HuH-7 (cell line): ENCODE measurements at places on chromosomes 3 and 15.

DNA sequence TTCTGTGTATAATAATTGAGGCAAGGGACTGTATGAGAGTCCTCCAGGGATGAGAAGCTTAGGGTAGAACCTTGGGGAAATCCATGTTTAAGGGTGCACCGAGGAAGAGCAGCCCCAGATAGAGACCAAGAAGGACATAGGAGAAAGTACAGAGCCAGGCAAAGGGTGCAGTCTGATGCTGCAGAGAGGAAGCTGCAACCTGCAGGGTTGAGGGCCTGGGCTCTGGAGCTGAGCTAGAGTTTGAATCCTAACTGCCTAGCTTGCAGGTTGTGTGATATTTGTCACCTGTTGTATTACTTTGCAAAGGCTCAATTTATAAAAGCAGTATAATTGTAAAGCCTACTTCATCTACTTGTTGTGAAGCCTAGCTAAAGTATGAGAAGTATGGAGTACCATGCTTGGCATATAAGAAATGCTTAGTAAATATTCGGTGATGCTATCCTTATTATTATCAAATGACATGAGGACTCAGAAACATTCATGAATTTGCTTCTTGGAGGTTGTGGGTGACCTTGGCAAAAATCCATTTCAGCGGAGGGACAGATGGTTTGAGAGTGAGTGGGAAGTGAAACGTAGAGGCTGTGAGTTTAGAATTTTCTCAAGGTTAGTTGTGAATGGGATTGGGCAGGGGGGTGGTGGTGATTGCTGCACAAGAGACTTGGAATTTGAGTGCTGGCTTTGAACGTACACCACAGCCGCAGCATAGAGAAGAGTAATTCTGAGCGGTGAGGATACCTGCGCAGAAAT, 43.8 kb downstream of the PLCL2 start:
- DNase-seq = no peak

- DNase-seq = no peak
Measured at GRCh38 chr3:189673535-189673934, 42.3 kb downstream of the TP63 start.

DNA sequence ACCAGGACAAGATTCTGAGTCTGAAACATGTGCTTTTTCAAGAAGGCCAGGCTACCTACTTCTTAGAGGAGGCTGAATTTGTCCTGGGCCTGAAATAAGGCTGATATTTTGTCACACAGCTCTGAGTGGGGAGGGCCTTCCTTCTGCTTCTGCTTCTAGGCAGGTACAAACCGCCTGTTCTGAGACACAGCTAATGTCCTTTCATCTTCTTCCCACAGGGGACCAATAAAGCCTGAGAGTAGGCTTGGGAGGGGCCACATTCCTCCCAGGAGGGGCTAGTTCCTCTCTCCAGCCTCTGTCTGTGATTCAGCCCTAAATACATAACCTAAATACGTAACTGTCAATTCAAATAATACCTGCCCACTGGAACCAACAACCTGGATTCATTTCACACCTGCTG, 34.8 kb downstream of the CRYGS start:
- no peak for DNase-seq

DNA sequence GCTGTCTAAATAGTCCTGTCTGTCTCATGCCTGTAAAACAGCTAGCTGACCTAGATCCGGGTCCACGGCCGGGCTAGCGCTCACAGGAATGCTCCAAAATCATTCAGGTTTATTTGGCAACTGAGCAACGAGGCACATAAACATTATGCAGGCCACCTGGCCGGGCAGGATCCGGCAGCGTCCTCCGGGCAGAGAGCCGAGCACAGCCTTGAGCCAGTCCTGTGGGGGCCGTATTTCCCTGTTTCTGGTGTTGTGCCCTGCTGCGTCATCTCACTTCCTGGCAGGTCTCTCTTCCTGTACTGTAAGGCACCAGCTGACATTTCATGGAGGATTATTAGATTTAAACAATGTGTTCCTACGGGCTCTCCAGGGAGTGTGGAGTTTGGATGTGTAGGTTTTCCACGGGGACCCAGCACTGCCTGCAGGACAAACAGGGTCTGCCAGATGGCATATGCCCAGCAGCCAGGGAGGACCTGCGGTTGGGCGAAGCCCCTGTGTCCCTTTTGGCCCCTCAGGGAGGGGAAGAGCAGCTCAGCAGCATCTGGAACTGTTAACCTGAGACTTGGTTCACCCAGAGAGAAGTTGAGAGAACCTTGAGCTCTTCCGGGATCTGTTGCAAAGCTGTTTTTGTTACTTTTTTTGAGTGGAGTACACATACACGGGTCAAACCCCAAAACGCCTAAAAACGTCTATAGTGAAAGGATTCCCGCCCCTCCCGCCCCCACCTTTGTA, 16.6 kb upstream of the LRRK1 start:
- no peak for DNase-seq

DNA sequence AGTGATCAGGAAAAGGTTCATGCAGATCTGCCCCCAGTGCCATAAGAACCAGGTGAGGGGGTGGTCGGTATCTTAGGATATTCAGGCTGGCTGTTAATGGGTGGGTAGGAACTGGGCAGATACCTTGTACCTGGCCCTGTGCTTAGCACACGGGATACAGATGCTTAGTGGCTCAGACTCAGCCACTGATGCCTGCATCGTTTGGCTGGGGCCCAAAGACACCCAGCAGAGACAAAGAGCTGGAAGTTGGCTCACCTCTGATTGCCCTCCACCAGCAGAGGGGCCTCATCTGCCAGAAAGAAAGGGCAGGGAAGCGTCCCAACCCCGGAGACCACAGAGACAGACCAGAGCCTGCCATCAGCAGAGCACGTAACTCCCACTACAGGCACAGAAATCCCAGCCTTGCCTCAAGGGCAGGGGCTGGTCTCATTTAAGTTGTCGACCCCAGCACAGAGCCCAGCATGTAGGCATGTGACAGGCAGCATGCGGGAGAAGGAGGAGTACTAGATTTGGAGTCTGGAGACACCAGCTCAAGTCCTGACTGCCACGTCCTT, 64.1 kb upstream of the SLC6A1 start:
- no peak for DNase-seq

DNA sequence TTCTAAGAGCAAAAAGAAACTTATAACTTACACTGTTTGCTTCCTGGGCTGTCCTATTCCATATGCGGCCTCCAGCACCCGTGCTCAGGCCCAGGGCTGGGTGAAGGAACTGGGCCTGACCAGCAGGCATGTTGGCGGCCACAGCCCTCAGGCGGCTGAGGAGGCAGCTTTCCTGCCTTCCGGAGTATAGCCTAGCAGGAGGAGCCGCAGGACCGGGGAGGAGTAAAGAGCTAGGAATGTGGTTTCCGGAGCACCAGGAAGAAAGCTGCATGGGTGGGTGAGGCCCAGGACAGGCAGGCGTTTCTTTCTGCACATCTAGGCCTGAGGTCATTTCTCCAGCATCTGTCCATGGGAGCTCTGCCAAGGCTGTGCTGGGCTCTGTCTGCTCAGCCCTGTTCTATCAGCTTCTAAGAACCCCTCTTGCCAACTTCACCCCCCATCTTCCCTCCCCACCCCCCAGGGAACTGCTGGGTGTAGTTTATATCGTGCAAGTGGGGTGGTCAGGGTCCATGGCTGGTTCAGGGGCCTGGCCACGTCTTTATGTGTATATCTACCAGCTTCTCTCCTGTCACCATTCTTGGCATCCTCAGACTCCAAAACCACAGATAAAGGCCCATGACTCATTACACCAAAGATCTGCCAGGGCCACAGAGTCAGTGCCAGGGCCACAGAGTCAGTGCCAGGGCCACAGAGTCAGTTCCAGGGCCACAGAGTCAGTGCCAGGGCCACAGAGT, 7.8 kb upstream of the KIF7 start:
- no peak for DNase-seq

DNA sequence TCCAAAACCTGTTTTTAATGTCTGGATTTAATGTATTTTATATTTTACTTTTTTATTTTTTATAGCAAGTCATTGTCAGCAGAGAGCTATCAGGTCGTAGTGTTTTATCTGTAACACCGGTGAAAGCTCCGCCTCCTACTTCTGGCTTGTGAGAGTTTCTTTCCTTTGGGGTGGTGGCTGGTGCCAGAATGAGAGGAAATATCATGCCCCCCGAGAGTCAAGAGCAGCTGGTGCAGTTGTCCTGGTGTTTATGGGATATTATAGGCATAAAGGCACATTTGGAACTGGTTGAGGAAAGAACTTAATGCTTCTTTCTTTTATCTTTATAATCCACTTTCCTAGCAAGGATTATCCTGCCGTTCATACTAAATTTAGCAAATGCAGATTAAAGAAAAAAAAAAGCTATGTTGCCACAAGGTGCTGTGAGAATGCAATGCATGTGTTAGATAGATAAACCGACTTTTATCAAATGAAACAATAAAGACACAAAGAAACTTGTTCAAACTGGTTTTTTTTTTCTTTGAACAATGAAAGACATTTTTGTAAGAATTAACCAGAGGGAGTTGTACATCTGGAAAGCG, 260.1 kb upstream of the PLSCR5 start:
- no peak for DNase-seq

DNA sequence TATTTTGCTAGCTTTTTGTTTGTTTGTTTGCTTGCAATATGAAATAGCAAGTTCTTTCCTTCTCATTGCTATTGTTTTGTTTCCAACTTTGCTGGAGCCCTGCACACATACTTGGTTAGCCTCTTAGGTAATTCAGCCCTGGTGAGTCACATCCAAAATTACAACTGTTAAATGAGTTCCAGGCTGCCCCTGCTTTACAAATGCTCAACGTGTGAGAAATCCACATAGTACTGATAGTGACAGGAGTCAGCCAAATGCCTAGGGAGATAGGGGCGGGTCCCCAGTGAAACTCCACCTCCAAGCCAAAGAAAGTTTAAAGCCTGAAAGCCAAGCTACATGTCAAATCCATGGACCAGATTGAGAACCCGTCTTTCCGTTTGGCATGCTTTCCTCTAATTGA, 81.3 kb upstream of the RNF7 start:
- no peak for DNase-seq

GRCh38 chr3:20958161-20958560, 772.2 kb upstream of the SGO1 start:
- no peak for DNase-seq

DNA sequence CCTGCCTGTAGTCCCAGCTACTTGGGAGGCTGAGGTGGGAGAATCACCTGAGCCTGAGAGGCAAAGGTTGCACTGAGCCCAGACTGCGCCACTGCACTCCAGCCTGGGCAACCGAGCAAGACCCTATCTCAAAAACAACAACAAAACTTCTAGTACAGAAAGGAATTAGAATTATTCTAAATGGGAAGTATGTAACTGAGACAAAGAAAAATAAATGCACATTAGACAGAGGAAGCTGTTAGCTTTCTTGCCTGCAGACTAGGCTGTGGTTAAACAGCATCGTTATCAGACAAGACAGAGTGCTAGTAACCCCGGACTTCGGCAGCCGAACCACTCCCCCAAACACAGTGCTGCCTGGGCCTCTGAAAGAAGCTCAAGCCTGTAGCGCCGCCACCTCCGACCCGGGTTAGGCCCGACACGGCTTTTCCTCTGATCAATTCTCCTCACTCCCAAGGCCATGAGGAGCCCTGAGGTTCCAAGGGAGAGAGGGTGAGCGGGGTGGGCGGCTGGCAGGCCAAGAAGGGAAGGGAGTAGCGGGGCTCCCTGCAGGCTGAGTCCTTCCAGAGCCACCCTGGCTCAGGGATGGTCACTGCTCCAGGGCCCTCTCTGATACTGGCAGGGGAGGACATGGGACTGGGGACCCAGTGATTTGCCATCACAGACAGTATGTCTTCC, 44.8 kb upstream of the MUC4 start:
- no peak for DNase-seq

- no peak for DNase-seq
Measured at GRCh38 chr3:190261740-190262139, 60.5 kb downstream of the CLDN1 start.

- no peak for DNase-seq
Measured at GRCh38 chr3:134768837-134769236, 26.2 kb upstream of the EPHB1 start.

GRCh38 chr3:105534491-105534890, 167.8 kb downstream of the ALCAM start:
- DNase-seq = no peak

GRCh38 chr3:87191641-87192040, 35.5 kb upstream of the CHMP2B start:
- no peak for DNase-seq

DNA sequence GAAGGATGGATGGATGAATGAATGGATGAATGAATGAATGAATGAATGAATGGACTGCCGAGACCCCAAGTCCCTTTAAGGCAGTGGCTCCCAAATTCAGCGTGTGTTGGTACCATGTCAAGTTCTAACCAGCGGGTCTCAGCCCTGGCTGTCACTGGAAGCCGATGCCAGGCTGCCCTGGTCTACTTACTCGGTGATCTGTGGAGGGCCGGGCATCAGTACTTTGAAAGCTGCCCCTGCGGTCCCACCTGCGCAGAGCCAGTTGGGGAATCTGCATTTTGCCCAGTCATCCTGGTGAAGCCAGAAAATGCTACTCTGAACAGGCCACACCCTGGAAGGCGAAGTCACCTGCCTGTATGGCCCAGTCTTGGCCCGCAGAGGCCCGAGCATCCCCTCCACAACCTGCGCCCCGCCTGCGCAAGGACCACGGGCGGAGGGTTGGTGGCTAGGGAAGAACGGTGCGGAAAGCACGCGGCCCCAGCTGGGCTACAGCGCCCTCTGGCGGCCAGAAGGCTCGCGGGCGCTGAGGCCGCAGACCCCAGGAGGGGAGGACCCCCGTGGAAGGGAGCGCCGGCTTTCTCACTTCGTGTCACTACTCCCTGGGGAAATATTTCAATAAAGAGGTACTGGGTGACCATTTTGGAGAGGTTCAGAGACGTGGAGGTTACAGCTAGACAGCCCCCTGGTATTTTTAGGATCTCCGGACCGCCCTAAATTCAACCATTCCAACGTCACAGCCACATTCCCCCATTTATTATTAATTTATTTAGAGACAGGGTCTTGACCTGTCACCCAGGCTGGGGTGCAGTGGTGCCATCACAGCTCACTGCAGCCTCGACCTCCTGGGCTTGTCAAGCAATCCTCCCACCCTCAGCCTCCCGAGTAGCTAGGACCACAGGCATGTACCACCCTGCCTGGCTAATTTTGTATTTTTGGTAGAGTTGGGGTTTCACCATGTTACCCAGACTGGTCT, 34.9 kb downstream of the PRKCD start:
- DNase-seq = peak; percentile 59

DNA sequence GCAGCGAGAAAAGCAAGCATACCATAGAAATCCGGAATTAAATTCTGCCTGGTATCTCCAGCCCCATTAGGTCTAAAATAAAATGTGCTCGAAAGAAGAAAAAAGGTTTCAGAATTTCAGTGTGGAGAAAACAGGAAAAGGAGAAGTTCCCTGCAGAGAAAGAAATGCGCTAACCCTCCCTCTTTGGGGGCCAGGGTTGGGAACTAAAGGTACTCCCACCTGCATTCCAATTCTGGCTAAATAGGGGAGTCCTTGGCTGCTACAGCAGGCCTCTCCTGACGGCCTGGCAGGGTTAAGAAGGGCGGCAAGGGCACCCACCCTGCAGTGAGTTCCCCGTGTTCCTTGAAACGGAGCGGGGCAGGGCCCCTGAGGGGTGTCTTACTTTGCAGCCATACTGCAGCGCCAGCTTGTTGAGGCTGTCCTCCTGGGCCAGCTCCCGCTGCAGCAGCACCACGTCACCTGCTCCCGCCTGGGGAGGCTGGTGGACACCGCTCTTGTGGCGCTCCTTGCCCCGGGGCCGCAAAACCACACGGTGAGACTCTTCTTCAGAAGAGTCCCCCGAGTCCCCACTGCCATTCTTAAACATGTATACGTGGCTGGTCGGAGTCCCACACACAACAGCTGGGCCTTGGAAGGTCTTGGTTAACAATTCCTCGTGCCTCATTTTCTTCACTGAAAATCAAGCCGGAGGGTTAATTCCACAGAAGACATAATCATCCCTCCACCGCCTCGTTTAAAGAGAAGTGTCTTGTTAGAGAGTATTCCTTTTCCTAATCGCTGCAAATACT, 1.7 kb downstream of the LYSMD4 start:
- DNase-seq = no peak
